Erythroblast (primary cell): ENCODE measurements at places on chromosomes 6 and 20.
A peak's percentile ranks its signal among the peaks of the same experiment; 100 is the strongest.

GRCh38 chr6:169370666-169371343 is 117.2 kb upstream of the THBS2 start:
- DNase-seq = no peak

GRCh38 chr20:54214566-54214965 is 6.7 kb downstream of the PFDN4 start:
- DNase-seq = no peak

DNA sequence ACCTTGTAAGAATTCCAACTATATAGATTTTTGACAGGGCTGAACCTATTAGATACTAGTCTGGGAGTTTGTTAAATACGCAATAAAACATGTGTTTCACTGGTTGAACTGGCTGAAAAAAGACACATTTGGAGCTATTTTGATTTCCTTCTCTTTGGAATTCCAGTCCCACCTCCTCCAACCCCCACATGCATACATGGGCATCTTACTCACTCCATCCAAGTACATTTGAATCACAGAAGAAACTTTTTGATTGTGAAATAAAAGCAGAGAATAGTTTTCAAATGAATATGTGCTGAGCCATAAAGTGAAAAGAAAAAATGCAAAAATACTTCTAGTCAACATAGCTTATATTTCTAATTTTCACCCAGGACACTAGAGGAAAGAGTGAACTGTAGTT is 33.9 kb upstream of the STXBP5 start:
- DNase-seq = no peak

DNA sequence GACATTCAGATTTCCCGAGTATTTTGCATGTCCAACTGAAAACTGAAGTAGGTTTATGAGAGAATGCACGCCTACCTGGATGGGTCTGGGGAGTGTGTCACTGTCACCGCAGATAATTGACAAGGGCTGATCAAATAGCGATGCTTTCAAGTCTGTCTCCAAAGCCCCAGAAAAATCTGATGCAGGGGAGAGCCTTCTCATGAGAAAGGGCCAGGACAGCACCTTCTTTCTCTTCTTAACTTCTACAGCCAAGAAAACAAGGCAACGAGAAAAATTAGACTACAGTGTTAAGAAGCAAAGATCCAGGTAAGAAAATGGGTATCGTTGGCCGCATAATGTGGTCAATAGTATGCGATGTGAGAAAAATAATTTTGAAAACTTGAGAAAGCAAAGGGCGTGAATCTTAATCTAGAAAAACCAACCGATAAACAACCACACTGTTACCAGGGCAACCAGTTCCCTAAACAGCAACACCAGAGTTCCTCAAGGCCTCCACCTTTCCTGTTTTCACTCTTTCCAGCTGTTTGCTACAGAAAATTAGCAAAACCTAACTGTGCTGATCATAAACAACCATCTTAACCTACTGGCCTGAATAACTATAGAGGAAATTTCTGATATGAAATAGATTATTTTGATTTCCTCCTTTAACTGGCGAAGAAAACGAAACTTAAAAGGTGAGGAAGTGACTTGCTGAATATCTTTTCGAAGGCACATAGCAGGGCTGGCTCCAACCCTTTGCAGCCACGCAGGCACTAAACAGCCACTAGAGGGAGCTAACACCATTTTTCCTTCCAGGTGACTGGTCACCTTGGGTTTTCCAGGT is 2.6 kb downstream of the TAGAP start:
- DNase-seq = peak; percentile 66

- DNase-seq = no peak
Measured at GRCh38 chr6:138203315-138203714, 15.0 kb downstream of the PBOV1 start.

GRCh38 chr6:125983246-125983945 is 2.9 kb upstream of the TRMT11 start:
- DNase-seq = no peak

DNA sequence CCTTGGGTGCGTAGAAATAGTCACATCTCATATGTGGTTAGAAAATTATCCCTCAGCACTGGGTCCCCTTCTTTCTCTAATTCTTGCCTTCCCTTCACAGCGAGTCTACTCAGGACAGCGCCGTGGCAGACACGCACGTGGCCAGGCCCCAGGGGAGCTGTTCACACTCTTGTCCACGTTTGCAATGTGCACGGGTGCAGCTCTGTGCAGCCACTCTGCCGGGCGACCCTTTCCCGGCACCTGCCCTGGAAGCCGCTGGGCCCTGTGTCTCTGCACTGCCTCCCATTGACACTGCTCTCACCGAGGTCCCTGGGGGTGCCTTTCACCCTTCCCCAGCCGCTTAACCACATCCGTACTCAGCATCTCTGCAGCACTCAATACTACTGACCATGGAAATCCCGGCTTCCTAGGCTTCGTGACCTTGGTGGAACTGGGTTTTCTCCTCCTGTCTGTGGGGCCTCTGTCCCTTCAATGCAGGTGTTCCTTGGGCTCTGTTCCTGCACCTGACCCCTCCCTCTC is 104.9 kb downstream of the DACT2 start:
- no peak for DNase-seq

DNA sequence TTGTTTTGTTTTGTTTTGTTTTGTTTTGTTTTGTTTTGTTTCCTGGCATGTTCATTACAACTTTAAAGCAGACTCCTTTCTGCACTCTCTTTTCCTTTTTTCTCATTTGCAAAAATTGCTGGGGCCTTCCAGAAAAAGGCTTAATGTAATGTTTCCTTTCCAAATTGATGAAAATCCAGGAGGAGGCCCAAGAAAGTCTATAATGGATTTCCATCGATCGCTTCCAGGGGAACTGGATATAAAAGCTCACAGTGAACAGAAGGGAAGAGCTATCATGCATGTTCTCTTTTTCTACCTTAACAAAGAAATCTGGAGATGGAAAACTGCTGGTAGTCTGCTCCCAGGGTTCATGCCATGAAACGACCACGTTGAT is 28.7 kb downstream of the ISM1 start:
- no peak for DNase-seq

DNA sequence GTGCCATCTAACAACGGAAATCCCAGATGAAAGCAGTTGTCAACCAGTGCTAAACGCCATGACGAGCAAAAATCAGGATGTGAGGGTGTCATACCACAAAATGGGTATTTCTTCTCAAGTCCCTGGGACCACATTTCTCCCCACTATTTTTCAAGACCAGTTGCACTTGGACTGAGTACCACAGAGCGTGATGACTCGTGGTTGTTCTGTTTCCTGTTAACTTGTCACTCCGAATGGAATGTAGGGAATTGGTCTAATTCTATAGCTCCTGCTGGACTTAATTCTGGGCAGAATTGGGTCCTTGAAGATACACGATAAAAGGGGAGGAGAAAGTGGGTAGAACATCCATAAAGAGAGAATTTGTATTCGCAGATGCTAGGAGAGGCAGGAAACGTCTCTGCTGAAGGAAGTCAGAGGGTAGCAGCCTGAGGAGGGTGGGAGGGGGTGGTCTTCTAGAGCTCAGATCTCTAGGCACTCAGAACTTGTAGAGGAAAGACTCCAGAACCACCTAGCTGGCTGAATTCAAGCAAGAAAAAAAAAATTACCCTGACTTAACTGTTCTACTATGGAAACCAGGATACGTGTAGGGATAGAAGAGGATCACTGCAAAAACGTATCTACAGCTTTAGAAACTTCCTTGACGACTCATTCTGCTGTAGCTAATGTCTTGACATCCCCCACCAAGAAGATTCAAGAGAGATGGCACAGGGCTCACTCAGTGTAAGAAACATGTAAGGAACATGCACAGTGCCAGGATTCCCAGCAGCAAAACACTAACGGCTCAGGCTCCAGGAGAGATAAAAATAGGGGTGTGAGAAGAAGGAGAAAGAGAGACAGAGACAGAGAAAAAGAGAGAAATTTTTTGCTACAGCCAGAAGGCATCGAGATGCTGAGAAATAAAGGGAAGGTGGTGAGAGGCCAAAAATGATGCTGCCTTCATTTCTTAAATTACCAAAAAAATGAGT is 494.7 kb downstream of the CD83 start:
- no peak for DNase-seq

- no peak for DNase-seq
Measured at GRCh38 chr20:17498641-17499040, 32.5 kb downstream of the BFSP1 start.

DNA sequence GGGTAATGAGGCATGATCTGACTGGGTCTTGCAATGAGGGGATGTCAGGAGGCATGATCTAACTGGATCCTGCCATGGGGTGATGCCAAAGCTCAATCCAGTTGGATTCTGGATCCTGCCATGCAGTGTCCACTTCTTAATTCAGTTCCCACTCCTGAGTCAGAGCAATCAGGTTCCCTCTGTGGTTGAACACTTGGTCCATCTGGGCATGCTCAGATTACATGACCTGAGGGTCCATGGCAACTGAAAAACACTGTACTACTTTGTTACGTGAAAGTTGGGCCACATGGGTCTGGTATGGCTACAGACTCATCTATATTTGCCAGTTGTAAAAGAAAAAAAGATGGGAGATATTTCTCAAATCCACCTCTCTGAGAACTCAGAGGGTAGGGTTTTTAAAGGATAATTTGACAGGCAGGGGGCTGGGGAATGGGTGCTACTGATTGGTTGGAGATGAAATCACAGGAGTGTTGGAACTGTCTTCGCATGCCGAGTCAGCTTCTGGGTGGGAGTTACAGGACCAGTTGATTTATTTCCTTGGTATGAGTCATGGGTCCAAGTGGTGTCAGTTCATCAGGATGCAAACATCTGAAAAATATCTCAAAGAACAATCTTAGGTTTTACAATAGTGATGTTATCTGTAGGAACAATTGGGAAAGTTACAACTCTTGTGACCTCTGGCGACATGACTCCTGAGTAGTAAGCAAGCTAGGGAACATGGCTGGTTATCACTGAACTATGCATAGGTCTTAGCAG is 21.6 kb downstream of the C6orf163 start:
- peak; percentile 19 for DNase-seq

DNA sequence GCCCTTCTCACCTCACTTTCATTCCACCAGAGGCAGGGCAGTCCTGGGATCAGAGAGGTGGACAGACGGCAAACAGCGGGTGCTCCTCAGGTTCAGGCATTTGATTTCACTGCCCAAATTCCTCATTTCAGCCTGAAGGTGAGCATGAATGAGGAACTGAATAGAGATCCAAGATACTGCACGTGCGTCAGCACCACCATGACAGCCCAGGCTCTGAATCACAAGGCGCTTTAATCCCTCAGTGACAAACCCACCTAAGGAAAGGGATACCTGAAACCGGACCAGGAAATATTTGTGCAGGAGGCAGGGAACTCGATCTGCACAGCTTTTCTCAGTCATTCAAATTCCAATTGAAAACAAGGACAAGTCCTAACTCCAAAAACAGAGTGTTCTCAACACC is 174.8 kb upstream of the HEY2 start:
- no peak for DNase-seq

DNA sequence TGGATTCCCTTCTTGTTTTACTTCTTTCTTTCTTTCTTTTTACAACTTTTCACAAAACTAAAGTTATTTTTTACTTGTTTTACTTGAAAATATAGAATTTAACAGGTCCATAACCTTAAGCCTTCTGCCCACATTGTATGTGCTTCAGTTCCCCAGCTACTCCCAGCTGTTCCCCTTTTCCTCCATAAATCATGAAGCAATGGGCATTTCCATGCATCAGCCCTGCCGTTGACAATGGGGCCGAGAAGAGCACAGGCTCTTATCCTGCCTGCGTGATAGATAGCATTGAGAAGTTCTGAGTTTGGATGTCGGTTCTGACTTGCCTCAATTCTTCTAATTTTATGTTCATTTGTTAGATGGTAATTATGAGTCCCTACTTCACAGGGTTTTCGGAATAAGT is 583.8 kb downstream of the CDH26 start:
- no peak for DNase-seq

GRCh38 chr6:7786214-7786661 is 60.3 kb downstream of the BMP6 start:
- no peak for DNase-seq

- no peak for DNase-seq
Measured at GRCh38 chr20:1229541-1229940, 3.7 kb downstream of the RAD21L1 start.

GRCh38 chr6:146847426-146847825 is 248.7 kb downstream of the ADGB start:
- no peak for DNase-seq

GRCh38 chr20:61684583-61685235 is 381.0 kb downstream of the TAF4 start:
- no peak for DNase-seq

GRCh38 chr20:30610751-30611150 is 646.7 kb upstream of the DEFB115 start:
- DNase-seq = no peak

GRCh38 chr6:169685860-169686259 is 16.0 kb downstream of the WDR27 start:
- no peak for DNase-seq

GRCh38 chr6:10723567-10723881 is 654 bp downstream of the TMEM14C start:
- DNase-seq = peak; percentile 58

GRCh38 chr20:61443443-61444126 is 191.5 kb downstream of the CDH4 start:
- DNase-seq = no peak

DNA sequence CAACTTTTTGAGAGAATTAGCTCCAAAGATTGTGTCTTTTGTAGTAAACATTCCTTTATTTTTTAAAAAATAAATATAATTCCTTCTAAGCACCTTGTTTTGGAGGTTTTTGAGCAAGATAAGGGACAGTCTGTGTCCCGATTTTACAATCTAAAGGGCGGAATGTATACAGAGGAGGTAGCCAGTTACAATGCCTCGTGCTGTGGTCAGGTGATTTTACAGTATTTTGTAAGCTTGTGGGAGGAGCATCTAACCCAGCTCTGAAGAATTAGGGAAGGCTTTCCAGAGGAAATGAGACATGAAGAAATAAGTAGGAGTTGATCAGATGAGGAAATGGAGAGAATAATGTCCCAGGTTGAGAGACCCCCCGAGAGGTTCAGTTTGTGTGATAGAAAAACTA is 1.3 kb downstream of the HINT3 start:
- peak; percentile 44 for DNase-seq

GRCh38 chr20:48558906-48559305 is 268.9 kb downstream of the PREX1 start:
- no peak for DNase-seq

- no peak for DNase-seq
Measured at GRCh38 chr6:105926318-105926717, 159.8 kb upstream of the PRDM1 start.

GRCh38 chr20:57777911-57778310 is 68.1 kb upstream of the PMEPA1 start:
- no peak for DNase-seq

- peak; percentile 66 for DNase-seq
Measured at GRCh38 chr20:39264506-39265172, 302.5 kb downstream of the DHX35 start.

GRCh38 chr20:35870541-35871258 is 83.6 kb downstream of the SCAND1 start:
- no peak for DNase-seq

GRCh38 chr6:449486-450419 is 58.2 kb downstream of the IRF4 start:
- DNase-seq = no peak
